ENCODE measurements at places on chromosomes 3 and 15.
A peak's percentile ranks its signal among the peaks of the same experiment; 100 is the strongest.

- no peak for DNase-seq
Observed at GRCh38 chr3:39216176-39216790, 23.9 kb upstream of the XIRP1 start.

GRCh38 chr15:93700051-93700450 lies 531.3 kb upstream of the MCTP2 start:
- DNase-seq: no peak

- DNase-seq: no peak
Observed at GRCh38 chr15:88974392-88974791, 61.2 kb upstream of the MFGE8 start.

DNA sequence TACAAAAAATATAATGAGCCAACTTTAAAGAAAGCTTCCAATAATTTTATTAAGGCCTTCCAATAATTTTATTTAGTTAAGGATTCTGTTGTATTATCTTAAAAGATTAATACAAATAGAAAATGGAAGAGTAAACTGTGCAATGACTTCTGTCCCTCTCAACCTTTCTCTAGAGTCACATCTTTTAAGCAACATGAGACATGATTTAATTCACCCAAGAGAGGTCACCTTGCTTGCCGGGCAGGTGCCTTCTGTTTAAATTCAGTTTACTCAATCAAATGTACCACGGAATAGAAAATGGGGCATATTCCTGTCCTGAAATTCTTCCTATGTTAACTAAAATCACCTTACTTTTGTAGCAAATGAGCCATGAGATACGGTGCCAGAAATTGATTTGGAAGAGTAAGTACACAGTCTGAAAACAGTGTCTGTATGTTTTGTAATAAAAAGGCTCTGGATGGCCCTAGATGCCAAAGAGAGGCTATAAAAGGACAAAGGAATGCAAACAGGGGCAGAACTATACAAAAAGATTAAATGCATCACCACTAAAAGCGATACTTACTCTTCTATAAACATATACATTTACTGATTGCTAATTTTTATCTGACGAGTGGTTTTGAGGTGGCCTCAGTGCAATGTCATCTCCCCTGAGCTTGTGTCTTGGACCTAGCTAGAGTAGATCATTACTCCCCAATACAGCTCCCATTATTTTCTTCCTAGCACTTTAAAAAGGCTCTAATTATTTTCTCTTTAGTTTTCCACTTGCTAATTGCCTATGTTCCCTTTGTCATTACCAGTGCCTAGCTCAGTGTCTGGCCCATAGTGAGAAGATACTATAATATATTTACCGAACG lies 134.0 kb downstream of the FHIT start:
- DNase-seq: no peak

GRCh38 chr15:58545307-58546065 lies 113.7 kb downstream of the LIPC start:
- DNase-seq: no peak

- DNase-seq: peak; percentile 51
Observed at GRCh38 chr3:181717549-181718171, 5.9 kb downstream of the SOX2 start.

GRCh38 chr15:94168250-94168649 lies 63.1 kb upstream of the MCTP2 start:
- DNase-seq: no peak

GRCh38 chr3:156381253-156381652 lies 173.7 kb downstream of the SSR3 start:
- no peak for DNase-seq

- DNase-seq: no peak
Observed at GRCh38 chr3:2603692-2604289, 505.1 kb downstream of the CNTN4 start.

- DNase-seq: no peak
Observed at GRCh38 chr15:81155375-81156218, 21.5 kb downstream of the CFAP161 start.

DNA sequence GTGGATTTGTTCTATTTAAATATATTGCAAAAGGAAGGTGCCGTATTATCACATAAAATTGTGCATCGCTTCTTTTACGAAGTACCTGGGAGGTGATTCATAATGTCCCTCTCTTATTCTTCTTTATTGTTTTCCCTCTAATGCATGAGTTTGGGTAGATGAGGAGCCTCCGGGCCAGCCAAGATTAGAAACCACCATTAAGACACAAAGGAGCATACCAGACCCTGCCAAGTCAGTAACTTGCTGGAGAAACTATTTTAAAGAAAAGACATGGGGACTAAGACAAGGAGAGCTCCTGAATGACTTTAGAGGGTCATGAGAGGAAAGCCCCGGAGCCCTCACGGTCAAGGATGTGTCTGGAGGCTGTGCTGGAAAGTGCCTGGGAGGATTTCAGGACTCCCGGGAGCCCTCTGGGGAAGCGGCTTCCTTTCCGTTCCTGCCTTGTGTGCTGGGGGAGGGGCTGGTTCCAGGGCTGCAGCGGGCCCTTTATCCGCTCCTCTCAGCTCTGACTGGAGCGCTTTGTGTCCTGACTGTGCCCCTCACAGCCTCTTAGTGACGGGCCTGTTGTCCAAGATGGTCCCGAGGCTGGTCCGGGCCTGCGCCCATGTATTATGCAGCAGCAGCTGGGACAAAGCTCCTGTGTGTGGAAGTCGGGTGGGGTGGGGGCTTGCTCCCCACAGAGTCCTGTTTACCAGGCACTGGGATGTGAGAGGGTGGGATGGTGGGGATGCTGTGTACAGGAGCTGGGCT lies 35.7 kb downstream of the CORO2B start:
- no peak for DNase-seq

GRCh38 chr3:106678657-106679390 lies 698.4 kb upstream of the CCDC54 start:
- DNase-seq: peak; percentile 10
